Stimulated activated CD8-positive, alpha-beta memory T cell treated with anti-CD3 and anti-CD28 coated beads, Interleukin-2, amount 100 ng/mL, for 1 hour (primary cell): ENCODE measurements at places on chromosomes 1 and 21.

DNA sequence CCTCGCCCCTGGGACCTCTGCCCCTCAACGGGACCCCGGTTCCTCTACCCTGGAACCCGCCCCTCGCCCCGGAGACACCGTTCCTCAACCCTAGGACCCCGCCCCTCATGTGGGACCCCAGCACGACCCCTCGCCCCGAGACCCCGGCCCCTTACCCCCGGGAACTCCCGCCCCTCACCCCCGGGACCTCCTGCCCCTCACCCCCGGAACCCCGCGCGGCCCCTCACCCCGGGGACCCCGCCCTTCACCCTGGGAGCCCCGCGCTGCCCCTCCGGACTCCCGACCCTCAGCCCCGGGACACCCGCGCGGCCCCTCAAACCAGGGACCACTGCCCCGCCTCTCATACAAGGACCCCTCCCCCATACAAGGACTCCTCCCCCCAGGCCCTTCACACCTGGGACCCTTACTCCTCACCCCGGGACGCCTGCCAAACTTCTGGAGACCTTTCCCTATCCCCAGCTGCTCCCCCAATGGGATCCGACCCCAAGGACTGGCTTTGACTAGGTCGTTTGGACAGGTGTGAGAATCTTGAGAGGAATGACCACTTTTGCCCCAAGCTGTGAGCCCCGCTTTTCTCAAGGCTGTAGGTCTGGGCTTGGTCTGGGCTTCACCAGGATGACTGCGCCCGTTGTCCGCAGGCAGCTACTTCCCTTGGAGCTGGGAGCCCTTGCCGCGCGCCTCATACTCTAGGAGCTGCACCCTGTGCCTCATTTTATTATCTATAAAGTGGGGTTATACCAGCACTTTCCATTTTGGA, 843 bp downstream of the DIP2A start:
- DNase-seq: no peak

DNA sequence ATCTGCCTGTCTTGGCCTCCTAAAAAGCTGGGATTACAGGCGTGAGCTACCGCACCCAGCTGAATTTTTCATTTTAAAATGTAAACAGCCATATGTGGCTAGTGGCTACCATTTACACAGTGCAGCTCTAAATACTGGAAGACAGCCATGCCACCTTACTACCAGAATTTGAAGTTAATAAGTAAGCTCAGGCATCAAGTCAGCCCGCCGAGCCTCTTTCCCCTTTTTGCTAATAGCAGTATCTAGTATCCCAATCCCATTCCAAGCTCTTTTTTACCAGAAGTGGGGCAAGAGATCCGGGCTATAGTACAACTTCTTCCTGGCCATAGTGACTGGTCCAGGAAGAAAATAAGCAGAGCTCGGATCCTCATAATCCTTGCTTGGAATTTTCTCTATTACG, 15.1 kb downstream of the TAF13 start:
- DNase-seq: no peak

DNA sequence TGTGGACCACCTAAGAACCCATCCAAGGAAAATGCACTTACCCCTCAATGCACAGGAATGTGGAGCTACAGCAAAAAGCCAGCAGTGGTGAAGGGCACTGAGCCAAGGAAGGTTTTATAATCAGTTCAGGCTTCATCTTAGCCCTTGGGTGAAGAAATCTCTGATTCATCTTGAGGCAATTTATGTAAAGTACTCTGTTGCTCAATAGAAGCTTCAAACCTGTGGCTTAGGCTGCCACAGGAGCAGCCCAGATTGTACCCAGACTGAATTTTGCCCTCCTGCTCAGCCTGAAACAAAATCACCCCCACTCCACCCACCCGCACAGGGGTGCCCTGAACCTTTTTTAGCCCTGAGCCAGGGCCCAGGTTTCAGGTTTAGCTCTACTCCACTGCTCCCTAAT, at the start of gene S100A12:
TSS of gene S100A12 (minus strand) at position 111 of the 400 bp plus-strand sequence. CDS start 1,029 bp downstream, outside the sequence.
- DNase-seq: no peak

GRCh38 chr1:119675349-119676345, 27.6 kb upstream of the ZNF697 start:
- peak; percentile 2 for DNase-seq
